SIG-M5 (cell line): ENCODE measurements at places on chromosomes 2 and 18.
A peak's percentile ranks its signal among the peaks of the same experiment; 100 is the strongest.

DNA sequence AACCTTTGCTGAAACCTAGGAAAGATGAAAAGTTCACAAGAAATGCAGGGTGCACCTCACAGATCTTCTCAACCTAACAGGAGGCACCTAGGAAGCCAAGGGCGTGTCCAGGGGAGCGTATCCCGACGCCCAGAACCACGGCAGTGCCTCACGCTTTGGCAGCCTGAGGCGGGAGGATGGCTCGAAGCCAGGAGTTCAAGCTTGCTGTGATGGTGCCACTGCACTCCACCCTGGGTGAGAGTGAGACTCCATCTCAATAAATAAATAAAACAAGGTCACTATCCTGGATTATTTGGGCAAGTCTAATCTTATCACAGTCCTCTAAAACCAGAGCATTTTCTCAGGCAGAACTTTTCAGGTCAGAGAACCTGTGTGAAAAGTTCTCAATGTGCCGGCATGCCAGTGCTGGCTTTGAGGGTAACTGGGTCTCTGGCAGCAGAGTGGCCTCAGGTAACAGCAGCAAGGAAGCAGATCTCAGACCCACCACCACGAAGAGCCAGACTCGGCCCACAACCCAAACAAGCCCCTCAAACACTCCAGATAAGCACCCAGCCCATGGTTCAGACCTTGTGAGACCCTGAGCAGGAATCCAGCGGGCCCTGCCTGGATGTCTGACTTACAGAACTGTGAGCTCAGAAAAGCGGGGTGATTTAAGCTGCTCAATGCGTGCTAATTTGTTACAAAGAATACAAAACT lies 11.7 kb downstream of the HSBP1L1 start:
- DNase-seq: no peak

- DNase-seq: no peak
Measured at GRCh38 chr2:152505495-152505906, 170.5 kb downstream of the FMNL2 start.

DNA sequence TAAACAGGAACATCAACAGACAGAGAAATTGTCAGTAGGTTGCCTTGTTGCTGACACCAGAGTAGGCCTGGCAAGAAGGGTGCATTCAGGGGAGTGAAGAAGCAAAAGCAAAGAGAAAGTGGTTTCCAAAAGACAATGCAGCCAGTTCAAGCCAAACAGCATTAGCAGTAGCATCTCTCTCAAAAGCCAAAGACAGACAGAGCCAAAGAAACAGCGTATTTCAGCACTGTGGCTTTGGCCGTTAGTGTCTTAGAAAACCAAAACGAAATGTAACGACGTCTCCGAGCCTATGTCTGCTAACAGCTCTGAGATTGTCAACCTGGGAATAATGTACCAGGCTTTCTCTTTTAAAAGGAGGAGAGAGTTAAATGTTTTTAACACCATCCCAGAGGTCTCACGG lies 178.6 kb downstream of the NRP2 start:
- DNase-seq: no peak

DNA sequence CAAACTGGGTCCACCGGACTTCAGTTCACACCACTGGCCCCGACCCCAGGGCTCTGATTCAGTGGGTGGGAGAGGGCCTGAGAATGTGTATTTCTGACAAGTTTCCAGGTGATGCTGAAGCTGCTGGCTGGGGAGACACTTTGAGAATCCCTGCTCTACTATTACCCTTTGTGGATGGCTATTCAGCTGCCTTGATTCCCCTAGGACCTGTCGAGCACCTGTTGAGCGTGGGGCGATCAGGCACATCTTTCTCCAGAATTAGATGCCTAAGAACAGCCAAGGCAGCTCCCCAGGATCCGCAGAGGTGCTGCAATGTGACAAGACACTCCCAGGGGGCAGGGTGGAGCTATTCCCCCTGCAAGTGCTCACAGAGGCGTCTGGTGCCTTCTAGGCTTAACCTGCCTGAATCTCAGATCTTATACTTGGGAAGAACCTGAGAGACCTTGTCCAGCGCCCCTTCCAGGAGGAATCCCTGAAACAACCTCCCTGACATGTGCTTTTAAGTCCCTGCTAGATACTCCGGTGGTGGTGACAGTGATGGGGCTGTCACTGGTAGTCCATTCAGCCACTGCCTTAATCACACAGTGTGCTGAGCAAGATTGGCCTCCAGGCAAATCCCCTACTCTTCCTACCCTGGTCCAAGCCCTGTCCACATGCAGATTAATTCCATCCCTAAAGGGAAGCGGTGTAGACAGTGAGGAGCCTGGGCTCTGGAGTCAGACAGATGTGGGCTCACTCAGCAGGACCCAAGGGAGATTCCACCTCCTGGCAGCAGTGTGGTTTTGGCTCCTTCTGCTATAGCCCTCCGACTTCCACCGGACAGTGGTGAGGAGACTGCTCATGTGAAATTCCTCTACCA lies 43.4 kb upstream of the OTOF start:
- no peak for DNase-seq

DNA sequence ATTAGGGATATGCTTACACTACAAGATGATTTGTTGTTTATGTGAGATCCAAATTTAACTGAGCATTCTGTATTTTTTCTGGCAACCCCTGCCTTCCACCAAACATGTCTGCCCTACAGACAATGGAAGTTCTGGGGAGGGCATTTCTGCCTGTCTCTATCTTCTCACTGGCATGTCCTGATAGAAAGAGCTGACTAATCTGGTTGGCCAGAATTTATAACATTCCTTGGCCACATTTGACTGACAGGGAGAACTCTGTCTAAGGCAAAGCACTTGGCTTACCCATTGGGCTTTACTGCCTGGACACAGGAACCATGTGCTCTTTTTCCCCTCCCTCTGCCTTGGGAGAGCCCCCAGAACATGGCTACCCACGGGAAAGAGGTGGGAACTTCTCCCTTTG lies 70.6 kb upstream of the TMEM178A start:
- no peak for DNase-seq

GRCh38 chr2:208373460-208374089 lies 33.0 kb upstream of the PTH2R start:
- no peak for DNase-seq

DNA sequence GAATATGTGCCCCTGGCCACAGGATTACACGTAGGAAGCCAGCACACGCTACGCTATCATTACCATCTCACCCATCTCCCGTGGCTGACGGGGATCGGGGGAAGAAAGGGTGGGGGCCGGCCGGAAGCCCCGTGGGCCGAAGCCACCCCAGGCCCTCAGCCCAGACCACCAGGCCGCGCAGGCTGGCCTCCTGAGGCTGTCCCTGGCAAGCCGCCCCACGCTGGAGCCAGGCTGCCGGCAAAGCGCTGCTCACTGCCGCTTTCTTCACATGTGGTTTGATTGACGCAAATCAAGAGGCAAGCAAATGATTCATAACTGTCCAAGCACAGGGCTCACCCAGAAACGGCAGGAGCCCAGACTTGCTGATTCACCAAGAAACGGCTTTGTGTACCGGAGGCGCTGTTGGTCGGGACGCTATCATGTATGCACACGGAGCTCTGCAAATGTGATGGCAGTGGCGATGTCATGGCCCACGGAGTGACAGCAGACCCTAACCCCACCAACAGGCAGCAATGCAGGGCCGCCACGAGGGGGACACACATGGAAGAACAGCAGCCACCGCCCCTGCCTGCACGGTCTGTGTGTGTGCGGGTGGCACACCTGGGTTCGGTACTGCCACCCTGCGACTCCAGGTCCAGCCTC lies 125.7 kb downstream of the HDAC4 start:
- peak; percentile 82 for DNase-seq

- DNase-seq: no peak
Measured at GRCh38 chr2:207113414-207113813, 52.3 kb downstream of the KLF7 start.

- no peak for DNase-seq
Measured at GRCh38 chr2:205565142-205565522, 117.2 kb upstream of the NRP2 start.

GRCh38 chr18:54679318-54680149 lies 88.5 kb downstream of the DYNAP start:
- DNase-seq: no peak

DNA sequence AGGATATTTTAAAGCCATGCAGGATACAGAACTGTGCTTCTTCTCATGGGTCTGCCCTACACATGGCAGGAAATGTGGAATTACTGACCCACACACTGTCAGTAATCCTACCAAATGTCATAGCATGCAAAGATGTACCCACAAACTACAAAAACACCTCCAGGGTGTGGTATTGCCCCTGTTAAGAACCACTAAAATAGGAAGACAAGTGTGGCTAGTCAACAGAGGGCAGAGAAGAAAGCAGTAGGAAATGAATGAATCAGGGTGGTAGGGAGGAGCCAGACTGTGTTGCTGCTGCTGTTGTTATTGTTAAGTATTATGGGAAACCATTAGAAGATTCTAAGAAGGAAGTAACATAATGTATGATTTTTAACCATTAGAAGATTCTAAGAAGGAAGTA lies 556.7 kb upstream of the ACVR2A start:
- no peak for DNase-seq

DNA sequence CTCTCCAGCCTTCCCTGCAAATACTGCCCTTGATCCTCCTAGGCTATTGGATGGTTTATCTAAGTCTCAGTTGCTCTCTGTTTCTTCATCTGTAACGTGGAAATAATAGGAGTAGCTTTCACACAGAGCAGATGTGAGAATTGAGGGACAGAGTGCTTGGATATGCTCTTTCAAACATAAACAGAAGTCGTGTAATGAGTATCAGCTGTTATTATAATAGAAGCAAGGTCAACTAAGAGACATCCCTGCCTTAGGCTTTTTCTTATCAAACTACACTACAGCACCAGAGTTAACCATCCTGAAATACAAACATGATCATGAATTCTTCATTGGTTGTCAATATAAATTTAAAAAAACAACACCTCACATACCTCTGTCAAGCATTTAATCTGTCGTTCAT lies 138.2 kb downstream of the DOK6 start:
- no peak for DNase-seq

- no peak for DNase-seq
Measured at GRCh38 chr2:69381337-69381737, 5.7 kb downstream of the GFPT1 start.

DNA sequence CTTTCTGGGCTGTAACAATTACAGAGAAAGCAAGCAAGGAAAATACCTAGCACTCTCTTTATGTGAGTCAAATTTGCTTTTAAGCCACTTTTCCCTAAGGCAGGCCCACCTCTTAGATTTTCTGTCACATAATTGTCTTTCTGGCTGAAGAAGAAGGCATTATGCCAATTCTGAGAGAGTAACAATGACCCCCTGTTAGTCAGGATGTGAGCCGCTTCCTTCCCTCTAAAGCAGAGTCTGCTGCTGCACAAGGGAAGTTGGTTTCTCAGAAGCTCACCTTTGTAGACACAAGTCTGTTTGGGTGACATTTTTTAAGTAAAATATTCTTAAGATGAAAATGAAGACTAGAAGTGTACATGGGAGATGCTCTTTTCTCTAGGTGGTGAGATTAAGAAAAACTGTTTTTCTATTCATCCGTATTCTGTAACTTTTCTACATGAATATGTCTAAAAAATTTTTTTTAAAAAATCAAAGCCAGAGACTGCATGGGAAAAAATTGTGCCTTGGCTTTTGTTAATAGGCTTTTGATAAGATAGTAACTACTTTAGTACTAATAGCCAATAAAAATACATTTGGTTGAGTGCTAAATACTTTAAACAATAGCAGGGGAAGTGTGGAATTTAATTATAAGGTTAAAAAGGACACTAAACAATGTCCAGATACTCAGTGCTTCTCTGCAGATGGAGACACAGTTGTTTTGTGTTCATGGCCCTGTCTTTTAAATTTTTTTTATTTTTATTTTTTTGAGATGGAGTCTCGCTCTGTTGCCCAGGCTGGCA lies 33.4 kb upstream of the VPS54 start:
- DNase-seq: no peak

DNA sequence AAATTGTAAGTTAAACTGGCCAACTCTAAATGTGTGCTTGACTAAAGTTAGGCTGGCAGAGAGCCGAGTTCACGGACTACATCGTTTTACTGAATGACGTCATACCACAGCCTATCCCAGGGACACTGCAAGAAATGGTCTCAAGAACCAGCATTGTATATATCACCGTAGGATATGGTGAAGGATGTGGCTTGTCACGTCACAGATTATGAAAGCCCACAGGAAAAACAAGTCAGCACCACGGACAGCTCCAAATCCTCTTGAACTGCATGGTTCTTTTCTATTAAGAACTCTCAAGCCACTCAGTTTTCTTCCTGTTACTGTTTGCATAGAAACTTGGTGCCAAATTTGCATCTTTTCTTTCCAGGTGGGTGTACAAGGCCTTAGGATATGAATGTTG lies 85.1 kb upstream of the ACAA2 start:
- DNase-seq: no peak

- DNase-seq: no peak
Measured at GRCh38 chr18:48542513-48543181, 3.8 kb downstream of the CTIF start.

- DNase-seq: no peak
Measured at GRCh38 chr2:75480971-75481836, 79.5 kb downstream of the EVA1A start.
